ENCODE measurements at places on chromosomes 1 and 21. TPM values are rescaled to one million over a fixed set of nuclear protein-coding genes. Genes with fewer than 3 reads are reported as not detected.

Gene CELA2A
- not detected for polyA plus RNA-seq

- no peaks in the 10 kb centered on the region for H3K36me3 ChIP-seq
- no peak overlapping the region for H3K4me3 ChIP-seq
- H3K27ac ChIP-seq: no peak overlapping the region
- H3K4me1 ChIP-seq: no peaks in the 10 kb centered on the region
Measured at GRCh38 chr1:13860031-13860430, 160.0 kb downstream of the PRDM2 start.

DNA sequence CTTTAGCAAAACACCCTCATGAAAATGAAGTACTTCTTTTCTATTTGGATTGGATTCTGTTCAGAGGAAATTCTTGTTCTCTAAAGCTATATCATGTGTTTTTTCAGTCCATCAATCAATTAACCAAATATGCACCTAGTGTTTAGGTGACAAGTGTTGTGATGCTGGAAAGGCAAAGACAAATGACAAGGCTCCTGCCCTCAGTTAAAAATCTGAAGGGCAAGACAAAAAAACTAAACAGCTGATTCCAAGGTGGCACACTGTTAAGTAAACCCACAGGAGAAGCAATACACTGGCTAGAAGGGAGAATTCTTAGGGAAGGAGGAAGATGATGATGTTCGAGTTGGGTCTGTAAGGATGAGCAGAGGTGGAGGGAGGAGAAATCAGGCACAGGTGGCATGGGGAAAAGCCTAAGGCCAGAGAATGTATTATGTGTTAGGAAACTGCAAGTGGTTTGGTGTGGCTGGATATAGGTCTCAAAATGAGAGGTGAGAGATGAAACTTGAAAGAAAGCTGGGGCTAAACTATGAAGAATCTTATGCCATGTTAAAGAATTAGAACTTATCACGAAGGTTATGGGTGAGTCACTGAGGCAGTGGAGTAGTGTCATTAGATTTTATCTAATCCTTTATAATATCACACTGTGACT is 51.8 kb upstream of the GFI1 start:
- DNase-seq: no peak

Gene C1QC
- not detected for polyA plus RNA-seq

Gene KIF14
- not detected for polyA plus RNA-seq

Gene PLEKHM2
- polyA plus RNA-seq: 8.3 TPM

Gene FOXO6
- polyA plus RNA-seq: not detected

DNA sequence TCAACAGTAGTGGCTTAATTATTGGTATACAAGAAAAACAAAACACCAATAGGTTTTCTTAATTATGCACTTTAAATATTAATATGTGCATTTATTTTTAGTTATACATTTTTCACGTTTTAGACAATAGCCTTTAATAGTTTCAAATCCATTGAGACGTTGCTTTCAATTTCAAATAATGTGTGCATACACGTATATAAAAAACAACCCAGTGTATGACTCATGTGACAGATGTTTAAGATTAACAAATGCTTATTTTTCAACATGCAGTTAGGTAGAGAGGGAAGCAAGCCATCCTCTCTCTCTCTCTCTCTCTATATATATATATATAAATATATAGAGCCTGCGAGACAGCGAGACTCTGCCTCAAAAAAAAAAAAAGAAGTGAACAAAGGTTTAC is 24.3 kb downstream of the EYA3 start:
- no peaks in the 10 kb centered on the region for H3K27me3 ChIP-seq
- peaks cover 4% of the 10 kb centered on the region for H3K4me1 ChIP-seq
- no peaks in the 10 kb centered on the region for H3K36me3 ChIP-seq

DNA sequence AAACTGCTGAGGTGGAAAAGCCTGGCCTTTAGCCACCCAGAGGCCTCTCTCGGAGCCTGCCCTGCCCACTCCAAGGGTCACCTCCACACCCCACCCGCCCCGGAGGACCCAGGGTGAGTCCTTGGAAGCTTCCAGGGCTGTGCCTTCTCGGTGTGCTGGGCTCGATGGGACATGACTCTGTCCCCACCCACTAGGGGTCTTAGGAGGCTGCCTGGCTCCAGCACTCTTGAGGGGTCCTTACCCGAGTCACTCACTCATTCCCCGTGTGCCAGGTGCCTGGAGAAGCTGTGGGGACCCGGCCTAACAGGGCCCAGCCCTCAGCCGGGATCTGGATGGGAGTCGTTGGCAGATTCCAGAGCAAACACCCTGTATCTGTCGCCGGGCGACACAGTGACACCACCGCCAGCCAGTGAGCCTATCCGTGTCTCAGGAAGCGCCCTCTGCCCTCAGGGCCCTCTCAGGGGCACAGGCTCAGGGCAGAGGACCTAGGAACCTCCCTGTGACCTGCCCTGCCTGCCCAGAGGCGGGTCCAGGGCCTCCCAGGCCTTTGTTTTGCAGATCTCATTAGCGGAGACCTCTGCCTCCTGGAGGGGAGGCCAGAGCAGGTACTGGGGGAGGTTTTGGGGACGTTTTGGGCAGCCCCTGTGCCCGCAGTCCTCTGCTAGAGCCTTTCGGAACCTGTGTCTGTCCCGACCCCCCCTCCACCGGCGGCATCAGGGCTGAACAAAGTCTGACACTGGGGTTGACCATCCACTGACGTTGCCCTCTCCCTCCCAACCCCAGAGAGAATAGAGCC is 3.1 kb upstream of the PRKCZ start:
- peaks cover 25% of the 10 kb centered on the region for H3K4me1 ChIP-seq
- H3K4me3 ChIP-seq: no peak overlapping the region
- no peak overlapping the region for H3K27ac ChIP-seq
- DNase-seq: no peak

Gene PRAMEF17
- not detected for polyA plus RNA-seq

DNA sequence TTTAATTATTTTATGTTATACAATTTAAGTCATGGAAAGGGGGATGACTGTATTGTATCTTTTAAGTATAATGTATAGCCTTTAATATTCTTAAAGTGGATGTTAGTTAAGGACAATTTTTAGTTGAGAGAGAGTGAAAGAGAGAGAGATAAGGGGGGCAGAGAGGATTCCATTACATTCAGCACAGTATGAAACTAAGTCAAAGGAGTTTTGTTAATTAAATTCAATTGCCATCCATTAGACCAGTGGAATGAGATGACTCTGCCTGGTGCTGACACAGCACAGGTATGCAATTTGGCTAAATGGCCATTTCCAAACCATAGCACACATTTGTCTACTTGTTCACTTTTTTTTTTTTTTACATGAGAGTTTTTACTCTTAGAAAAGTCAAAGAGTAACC is 27.5 kb downstream of the NFIA start:
- H3K36me3 ChIP-seq: no peaks in the 10 kb centered on the region
- H3K4me1 ChIP-seq: no peaks in the 10 kb centered on the region
- H3K27me3 ChIP-seq: no peaks in the 10 kb centered on the region
- H3K4me3 ChIP-seq: no peak overlapping the region
- no peak for DNase-seq
- H3K27ac ChIP-seq: no peak overlapping the region

GRCh38 chr1:70093250-70093975 is 112.0 kb downstream of the LRRC40 start:
- H3K4me3 ChIP-seq: no peak overlapping the region
- no peaks in the 10 kb centered on the region for H3K4me1 ChIP-seq

DNA sequence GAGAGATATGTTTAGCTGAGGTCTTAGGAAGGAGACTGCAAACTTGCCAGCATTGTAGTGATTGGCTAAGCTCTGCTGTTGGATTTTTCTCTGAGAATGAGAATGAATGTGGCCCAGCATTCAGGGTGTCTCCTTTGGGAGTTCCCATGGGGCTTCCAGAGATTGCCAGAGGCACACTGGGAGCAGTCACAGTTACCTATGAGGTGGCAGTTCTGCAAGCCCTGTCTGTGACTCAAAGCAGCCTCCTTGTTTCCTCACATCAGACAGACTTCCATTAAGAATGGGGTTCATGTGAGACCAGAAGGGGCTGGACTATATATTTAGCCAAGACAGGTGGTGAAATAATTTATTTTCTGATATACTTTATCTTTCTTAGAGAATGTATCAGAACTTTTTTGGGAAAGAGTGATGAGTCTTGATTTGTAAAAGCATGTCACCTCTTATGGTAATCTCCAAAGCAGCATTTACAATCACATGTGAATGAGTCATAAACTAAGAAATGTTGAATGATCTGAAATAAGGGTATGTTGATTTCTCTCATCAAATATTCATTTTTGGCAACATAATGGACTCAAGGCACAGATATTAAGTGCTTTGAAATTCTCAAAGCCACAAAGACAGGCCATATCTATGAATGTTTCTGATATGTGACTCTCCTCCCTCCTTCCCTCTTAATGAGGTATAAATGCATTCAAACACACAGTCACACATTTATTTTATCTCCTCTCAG is 9.5 kb upstream of the SLC19A2 start:
- H3K4me1 ChIP-seq: no peaks in the 10 kb centered on the region
- no peaks in the 10 kb centered on the region for H3K36me3 ChIP-seq
- no peak overlapping the region for H3K4me3 ChIP-seq
- H3K27ac ChIP-seq: no peak overlapping the region
- DNase-seq: no peak
- H3K27me3 ChIP-seq: no peaks in the 10 kb centered on the region

- no peak overlapping the region for H3K27ac ChIP-seq
- H3K36me3 ChIP-seq: no peaks in the 10 kb centered on the region
- H3K4me1 ChIP-seq: no peaks in the 10 kb centered on the region
- H3K27me3 ChIP-seq: no peaks in the 10 kb centered on the region
Measured at GRCh38 chr1:78980511-78980910, 26.0 kb downstream of the ADGRL4 start.

DNA sequence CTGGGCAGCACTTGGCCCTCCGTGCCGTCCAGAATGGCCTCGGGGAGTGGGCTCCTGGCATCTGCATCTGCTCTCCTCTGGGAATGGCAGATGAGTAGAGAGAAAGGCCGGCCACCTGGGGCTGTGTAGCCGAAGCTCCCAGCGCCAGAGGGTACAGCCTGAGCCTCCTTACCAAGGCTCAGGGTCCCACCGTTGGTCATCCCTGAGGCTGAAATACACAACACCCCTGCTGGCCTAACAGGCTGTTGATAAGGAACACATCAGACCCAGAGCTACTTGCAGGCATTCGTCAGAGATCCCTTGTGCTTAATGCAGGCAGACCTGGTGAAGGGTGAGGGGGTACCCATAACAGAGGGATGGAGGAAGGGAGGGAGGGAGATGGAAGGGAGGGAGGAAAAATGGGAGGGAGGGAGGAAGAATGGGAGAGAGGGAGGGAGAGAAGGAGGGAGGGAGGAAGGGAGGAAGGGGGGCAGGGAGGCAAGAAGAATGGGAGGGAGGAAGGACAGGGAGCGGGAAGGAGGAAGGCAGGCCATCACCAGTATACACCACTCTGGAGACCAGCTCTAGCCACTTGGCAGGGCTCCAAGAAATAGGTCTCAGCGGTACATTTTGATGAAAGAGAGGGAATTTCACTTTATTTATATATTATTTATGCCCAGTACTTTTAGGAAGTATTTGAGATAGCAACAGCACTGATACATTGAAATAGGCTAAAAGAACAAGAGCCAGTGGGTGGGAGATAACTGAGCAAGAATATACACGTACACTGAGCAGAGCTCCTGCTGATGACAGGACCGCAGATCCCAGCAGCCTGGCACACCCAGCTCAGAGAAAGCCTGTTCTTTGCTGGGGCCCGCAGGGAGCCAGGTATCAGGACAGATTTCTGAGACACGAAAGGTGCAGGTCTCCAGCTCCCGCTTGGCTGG is 315.0 kb upstream of the VAMP3 start:
- no peaks in the 10 kb centered on the region for H3K4me1 ChIP-seq
- no peaks in the 10 kb centered on the region for H3K36me3 ChIP-seq
- no peak for DNase-seq
- no peaks in the 10 kb centered on the region for H3K27me3 ChIP-seq
- H3K4me3 ChIP-seq: no peak overlapping the region

DNA sequence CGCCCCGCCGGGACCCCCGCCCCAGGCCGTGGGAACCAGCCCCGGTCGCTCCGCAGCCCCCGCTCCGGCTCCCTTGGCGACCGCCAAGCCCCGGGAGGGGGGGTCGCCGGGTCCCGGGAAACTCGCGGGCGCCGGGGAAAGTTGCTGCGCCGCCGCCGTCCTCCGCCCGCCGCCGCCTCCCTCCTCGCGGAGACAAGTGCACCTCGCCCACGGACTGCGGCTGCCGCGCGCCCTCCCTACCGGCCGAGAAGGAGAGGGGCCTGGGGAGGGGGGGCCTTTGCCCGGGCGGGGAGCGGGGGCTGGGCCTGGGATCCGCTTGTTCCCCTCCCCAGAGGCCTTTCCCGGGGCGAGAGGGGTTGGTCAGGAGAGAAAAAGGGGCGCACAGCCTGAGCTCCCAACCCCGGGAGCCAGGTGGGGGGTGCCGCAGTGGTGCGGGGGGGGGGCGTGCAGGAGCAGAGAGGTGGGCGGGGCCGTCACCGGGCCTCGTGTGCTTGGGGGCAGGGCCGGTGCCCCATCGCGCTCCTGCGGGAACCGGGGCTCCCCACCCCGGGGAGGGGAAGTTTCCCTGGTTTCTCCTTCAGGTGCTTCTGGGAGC is 592 bp downstream of the AGRN start:
- peak overlapping the region; percentile 24 for H3K27ac ChIP-seq
- DNase-seq: no peak
- H3K36me3 ChIP-seq: no peaks in the 10 kb centered on the region
- H3K4me1 ChIP-seq: peaks cover 13% of the 10 kb centered on the region
- no peak overlapping the region for H3K4me3 ChIP-seq

DNA sequence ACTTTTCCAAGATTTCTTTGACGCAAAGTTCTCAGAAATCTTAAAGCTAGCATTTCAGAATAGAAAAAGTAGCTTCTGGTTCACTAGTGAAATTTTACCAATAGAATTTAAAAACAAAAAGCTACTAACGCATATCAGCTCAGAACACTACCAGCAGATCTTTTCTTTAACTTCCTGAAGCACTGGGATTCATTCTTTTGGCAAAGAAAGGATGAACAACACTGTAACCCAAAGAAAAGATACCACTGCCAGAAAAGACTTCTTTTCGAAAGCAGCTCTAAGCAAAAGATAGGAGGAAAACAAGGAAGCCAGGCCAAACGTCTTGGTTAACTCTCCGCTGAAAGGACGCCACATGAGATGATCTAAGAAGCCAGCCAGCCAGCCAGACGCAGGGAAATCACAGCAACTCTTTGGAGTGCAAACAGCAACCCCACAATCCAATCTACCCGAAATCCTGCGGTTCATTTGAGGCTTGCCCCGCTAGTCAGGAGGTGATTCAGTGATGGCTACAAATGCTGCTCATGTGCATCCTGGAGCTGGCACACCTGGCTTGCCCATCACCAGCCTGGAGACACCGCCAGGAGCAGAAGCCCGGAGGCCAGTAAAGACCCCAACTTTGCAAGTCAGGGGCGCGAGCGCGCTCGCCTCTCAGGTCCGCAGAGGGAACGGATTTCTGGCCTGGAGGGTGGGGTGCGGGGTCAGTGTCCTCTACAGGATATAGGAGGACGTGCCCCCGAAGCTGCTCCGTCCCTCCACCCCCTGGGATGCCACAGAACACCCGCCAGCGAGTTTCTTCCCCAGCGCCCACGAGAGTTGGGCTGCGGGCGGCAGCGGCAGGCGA is 812 bp downstream of the NBPF1 start:
- peak overlapping the region; percentile 4 for H3K27ac ChIP-seq
- H3K36me3 ChIP-seq: peaks cover 5% of the 10 kb centered on the region
- peaks cover 23% of the 10 kb centered on the region for H3K4me1 ChIP-seq
- no peak for DNase-seq
- no peaks in the 10 kb centered on the region for H3K27me3 ChIP-seq

Gene LRRC3
- polyA plus RNA-seq: 0.17 TPM

Gene MRPL55
- polyA plus RNA-seq: 146 TPM
